ENCODE measurements at places on chromosomes 7 and 10.

DNA sequence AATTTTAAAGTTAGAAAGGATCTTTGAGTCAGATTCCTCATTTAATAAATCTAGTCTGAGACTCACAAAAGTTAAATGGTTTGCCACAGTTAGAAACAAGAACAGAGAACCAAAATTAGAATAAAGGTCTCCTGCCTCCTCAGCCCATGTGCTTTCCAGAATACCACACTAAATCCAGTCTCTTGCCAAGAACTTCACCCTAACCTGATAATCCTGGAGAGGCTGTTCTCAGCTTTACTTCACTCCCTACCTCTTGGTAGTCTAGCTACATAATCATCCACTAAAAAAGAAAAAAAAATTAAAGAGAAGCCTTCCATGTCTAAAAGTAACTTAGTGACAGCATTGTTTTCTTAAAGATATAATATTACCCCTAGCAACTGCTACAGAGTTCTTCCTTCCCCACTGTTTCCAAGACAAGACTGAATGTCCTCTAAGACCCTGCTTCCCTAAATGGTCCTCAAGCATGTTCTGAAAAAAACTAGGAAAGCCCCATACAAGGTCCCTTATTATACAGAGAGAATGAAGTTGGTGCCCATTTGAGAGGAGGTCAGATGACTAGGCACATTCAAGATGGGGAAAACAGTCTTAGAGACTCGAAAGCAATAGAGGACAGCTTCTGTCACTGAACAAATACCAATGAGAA lies 56.8 kb downstream of the ZNF438 start:
- no peak for ATAC-seq

GRCh38 chr10:122829454-122829853 lies 16.2 kb downstream of the CUZD1 start:
- no peak for ATAC-seq

DNA sequence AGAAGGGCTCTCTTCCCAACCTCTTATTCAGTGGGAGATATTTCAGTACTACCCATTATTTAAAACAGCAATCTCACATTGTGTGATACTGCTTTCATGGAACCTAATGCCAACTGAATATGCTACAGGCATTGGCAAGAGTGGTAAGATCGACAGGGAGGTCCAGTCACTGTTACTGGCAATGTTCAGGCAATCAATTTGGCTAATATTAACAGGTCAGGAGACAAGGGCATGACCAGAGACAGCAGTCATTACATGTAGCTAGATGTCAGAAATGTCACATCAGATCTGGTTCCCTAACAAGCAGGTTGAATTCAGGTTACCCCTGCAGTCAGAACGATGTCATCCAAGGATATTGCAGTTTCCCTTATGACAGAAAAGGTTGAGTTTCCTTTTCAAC lies 129.4 kb downstream of the ARHGAP12 start:
- no peak for ATAC-seq

- ATAC-seq: no peak
These were observed 5.3 kb upstream of the KCNIP2 start for GRCh38 chr10:101848894-101849351.

DNA sequence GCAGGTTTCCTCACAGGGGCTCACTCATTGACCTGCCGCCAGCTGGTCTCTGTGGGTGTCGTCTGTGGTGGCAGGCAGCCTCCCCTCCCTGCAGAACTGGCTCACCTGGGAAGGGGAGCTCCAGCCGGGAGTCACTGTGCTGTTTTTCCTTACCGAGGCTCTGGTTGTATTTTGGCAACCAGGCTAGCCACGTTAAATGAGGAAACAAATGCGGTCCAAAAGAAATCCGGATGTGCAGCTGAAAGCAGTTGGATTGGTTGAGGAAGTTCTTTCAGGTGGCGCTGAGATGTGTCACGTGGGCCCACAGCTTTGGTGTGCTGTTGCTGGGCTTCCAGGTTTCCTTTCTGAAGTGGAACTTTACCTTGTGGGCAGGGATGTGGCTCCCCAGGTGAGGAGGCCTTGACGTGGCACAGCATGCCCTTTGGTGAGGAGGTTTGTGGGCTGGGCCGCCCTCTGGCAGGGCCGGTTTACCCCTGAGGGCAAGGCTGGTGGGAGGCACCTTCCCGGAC lies 14.2 kb downstream of the MTURN start:
- ATAC-seq: peak; percentile 68

DNA sequence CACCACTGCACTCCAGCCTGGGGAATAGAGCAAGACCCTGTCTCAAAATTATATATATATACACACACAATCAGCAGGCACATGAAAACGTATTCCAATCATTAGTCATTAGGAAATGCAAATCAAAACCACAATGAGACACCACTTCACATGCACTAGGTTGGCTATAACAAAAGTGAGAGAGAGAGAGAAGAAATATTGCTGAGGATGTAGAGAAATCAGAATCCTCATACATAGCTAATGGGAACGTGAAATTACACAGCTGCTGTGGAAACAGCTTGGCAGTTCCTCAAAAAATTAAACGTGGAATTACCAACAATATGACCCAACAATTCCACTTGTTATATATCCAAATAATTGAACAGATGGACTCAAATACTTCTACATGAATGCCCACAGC lies 43.3 kb upstream of the CNNM1 start:
- no peak for ATAC-seq

DNA sequence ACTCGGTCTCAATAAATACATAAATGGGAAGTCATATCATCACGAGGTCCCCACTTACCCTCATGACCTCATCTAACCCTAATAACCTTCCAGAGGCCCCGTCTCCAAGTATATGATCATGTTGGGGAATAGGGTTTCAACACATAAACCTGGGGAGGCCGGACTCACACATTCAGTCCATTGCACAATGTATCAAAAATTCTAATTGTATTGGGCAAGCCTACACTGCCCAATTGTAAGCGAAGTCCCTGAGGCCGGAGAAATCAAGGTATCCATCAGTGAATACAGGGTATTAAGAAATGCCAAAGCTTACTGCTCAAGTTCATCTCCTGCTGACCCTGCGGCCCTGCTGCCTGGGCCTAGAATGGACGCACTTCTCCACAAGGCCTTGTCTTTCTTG lies 69.6 kb downstream of the PARP12 start:
- ATAC-seq: no peak

DNA sequence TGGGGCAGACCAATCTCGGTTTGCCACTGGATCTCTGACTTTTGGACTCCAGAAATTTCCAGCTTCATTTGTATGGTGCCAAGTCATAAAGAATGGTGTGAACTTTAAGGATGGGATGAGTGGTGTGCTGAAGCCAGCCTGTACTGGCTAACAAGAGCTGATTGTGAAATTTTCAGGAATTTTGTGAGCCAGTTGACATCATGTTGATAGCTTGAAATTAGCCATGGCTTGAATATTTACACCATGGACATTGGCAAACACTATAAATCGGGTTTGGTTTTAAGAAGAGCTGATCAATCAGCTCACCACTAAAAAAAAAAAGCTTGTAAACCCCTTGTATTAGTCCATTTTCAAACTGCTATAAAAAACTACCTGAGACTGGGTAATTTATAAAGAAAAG lies 14.1 kb upstream of the MYH16 start:
- ATAC-seq: no peak

- no peak for ATAC-seq
These were observed 153.1 kb upstream of the SORCS1 start for GRCh38 chr10:107317592-107317991.

DNA sequence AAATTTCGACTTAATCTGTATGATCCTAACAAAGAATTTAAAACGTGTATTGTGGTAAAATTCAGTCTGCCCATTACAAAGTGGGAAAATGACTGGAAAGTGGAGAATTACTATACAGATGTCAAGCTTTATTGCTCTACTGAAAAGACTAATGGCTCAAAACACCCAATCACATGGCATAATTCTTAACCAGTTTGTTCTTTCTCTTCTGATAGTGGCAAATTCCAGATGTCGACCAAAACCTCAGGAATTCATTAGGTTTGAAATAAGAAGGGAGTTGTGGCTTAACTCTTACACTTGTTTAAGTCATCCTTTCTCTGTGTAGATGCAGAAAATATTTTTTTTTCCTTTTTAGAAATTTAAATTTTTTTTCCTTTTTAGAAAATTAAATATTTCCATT lies 1254.9 kb upstream of the LRRN3 start:
- ATAC-seq: no peak

GRCh38 chr7:48637382-48637781 lies 287.0 kb upstream of the CDC14C start:
- no peak for ATAC-seq

DNA sequence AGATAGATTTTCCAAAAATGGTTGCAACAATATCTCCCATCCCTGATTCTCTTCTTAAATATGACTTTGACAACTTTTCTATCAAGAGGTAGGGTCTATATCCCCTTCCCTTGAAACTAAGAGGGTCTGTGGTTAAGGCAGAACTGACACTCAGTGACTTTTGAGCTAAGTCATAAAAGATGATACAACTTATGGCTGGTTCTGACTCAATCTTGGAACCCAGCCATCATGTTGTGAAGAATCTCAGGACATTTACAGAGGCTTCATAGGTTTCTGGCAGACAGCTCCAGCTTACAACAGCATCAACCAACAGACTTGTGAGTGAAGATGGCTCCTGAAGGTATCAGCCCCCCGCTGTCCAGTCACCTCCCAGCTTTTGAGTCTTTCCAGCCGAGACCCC lies 203.5 kb downstream of the RNLS start:
- ATAC-seq: no peak

- no peak for ATAC-seq
These were observed 7.0 kb downstream of the CUX1 start for GRCh38 chr7:101824440-101824839.

GRCh38 chr7:43640679-43641078 lies 57.8 kb downstream of the STK17A start:
- no peak for ATAC-seq

- no peak for ATAC-seq
These were observed 190.9 kb upstream of the PITRM1 start for GRCh38 chr10:3363311-3364045.

DNA sequence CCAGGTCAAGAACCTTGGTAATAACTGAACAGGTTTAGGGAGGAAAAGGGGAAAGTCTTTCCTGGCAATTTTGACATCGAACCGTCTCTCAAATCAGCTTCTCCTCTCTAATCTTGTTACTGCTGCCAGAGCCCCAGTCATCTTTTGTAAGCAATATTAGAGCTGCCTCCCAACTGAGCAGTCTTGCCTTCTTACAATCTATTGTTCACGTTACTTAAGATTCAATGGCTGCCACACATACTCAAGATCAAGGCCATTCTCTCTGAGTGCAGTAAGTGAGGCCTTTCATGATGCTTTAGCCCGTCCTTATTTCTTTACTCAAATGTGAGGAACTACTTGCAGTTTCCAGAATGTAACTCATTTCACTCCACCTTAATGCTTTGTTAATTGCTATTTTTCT lies 12.4 kb downstream of the NET1 start:
- no peak for ATAC-seq

GRCh38 chr10:127315888-127316287 lies 119.5 kb upstream of the INSYN2A start:
- no peak for ATAC-seq

GRCh38 chr7:821688-822087 lies 10.6 kb upstream of the SUN1 start:
- ATAC-seq: no peak

GRCh38 chr10:112330607-112331160 lies 43.2 kb upstream of the ACSL5 start:
- ATAC-seq: no peak

- ATAC-seq: no peak
These were observed 717 bp downstream of the ADCY1 start for GRCh38 chr7:45574669-45575500.

GRCh38 chr7:74606101-74606908 lies 51.2 kb upstream of the GTF2I start:
- ATAC-seq: peak; percentile 80

All from stimulated activated memory B cell treated with anti-CD40 and anti-IgM and Interleukin-4, amounts not matched to agents 10 μg/mL and 1 μg/mL and 100 μg/mL, for 72 hours (primary cell).